ENCODE measurements at places on chromosomes 13 and 19.

DNA sequence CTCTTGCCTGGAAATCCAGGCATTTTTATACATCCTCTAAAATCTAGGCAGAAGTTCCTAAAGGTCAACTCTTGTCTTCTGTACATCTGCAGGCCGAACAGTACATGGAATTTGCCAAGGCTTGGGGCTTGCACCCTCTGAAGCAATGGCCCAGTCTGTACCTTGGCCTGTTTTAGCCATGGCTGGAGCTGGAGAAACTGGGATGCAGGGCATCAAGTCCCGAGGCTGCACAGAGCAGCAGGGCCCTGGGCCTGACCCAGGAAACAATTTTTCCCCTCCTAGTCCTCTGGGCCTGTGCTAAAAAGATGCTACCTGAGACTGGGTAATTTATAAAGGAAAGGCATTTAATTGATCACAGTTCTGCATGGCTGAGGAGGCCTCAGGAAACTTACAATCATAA is 520.8 kb upstream of the MIR17HG start:
- DNase-seq, result no peak

- no peak for DNase-seq
Measured at GRCh38 chr13:84607261-84608013, 725.2 kb upstream of the SLITRK1 start.

- no peak for DNase-seq
Measured at GRCh38 chr13:85725433-85725832, 73.8 kb downstream of the SLITRK6 start.

DNA sequence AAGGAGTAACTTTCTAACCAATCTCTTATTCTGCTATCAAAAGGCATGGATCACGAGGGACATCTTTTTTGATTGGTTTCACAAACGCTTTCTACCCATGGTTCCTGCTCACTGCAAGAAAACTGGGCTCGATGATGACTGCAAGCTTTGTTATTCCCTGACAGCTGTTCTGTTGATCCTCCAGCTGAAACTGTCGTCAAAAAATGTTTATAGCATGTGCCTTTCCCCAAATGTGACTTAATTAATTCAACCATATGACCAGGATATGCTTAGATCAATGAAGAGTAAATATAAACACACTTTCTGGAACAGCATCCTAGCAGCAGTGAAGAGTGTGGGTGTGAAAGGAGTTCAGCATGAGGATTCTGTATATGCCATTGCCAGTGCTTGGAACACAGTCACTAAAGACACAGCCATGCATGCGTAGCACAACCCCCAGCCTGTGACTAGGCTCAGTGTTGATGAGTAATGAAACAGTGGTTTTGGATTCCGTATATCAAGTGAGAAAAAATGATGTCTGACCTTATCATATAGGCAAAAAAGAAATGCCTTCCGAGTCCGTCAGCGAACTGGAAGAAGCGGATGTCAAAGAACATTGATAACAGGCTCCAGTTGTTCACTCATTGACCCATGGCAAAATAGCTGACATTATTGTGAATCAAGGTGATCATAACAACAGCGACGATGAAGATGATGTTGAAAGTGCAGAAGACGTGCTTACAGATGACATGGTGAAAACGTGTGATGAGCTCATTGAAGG is 347.4 kb downstream of the FGF9 start:
- DNase-seq, result no peak

DNA sequence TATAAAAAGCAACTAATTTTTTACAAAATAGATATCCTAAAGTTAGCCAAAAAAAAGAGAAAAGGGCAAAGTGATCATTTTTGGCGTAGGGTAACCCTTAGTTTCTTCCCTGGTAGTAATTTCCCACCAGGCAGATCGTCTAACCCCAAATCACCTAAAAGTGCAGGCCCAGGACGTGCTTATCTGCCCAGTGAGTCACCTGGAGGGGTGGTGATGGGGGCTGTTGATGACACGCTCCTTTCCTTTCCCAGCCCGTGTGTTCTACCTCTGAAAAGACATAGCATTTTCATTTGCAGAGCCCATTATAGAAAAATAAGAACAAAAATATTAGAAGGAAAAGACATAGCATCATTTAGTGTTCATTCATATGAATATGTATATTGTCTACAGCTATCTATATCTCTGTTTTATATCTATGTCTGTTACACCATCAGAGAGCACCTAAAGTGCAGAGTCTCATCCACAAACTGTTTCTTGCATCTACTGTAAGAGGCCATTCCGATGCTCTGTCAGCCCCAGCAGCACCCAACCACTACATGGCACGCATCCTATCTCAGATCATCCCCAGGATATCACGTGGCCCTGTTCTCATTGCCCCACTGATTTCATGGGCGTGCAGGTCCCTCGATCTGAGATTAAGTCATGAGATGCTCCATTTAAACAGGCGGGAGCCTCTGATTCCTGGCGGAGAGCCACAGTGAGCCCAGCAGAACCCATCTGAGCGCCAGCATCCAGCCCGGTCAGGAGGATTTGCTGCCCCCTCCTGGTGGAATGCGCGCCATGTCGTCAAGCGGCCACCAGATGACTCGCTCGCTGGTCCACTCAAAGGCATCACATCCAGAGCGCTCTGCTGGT is 8.5 kb upstream of the LILRB3 start:
- DNase-seq, result peak; percentile 79

- no peak for DNase-seq
Measured at GRCh38 chr13:27679396-27679795, 57.7 kb downstream of the POLR1D start.

GRCh38 chr13:51726446-51727193 is 77.3 kb downstream of the DHRS12 start:
- DNase-seq, result no peak

DNA sequence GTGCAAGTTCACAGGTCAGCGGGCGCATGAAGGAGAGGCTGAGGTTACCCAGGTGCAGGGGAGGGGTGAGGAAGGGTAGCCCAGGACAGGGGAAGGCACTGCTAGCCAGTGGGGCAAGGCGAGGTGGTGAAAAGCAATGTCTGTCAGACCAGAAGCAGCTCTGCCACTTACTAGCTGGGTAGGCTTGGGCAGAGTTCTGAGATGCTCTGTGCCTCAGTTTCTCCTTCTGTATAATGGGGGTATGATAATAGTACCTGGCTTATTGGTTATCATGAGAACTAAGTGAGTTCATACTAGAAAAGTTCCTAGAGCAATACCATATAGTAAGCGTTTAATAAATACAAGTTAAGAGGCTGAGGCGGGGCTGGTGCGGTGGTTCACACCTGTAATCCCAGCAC is 14.3 kb upstream of the SCN1B start:
- no peak for DNase-seq

GRCh38 chr13:96417939-96418685 is 328.2 kb downstream of the HS6ST3 start:
- DNase-seq, result no peak

GRCh38 chr19:46785054-46785979 is 3.1 kb downstream of the SLC1A5 start:
- DNase-seq, result no peak

- no peak for DNase-seq
Measured at GRCh38 chr13:106526738-106527444, 8.6 kb downstream of the EFNB2 start.

DNA sequence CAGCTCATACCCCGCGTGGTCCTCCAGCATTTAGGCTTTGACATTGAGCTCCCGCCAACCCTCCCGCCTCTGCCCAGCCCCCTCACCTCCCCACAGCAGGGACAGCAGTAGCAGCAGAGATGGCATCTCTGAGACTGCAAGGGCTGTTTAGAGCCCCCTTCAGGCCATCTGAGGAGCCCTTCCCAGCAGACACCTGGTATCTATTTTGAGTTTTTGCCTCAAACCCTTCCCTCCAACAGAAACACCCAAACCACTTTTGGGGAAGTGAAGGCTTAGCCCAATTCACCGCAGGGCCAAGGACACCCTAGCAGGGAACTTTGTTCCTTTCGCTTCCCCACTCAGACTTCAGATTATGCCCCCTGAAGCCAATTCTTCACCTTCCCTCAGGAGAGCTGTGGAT is 6.3 kb upstream of the ZNF175 start:
- DNase-seq, result peak; percentile 45

DNA sequence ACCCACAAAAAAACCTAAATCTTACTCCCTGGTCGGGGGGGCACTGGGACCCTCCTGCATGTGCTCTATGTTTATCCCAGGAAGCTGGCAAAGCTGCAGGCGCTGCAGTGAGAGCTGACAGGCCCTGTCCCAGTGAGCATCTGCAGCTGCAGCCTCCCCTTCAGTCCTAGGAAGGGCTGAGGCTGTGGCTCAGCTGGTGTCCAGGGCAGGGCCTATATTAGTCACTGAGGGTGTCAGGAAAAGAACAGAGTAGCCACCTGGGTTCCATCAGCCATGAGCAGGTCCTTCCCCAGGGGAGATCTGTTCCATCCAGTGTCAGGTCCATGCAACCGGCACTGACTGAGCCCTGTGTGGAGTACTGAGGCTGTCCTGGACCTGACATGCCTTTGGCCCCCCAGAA is 120.5 kb downstream of the TNFRSF19 start:
- DNase-seq, result no peak

- no peak for DNase-seq
Measured at GRCh38 chr19:51726049-51726448, 2.3 kb upstream of the HAS1 start.

DNA sequence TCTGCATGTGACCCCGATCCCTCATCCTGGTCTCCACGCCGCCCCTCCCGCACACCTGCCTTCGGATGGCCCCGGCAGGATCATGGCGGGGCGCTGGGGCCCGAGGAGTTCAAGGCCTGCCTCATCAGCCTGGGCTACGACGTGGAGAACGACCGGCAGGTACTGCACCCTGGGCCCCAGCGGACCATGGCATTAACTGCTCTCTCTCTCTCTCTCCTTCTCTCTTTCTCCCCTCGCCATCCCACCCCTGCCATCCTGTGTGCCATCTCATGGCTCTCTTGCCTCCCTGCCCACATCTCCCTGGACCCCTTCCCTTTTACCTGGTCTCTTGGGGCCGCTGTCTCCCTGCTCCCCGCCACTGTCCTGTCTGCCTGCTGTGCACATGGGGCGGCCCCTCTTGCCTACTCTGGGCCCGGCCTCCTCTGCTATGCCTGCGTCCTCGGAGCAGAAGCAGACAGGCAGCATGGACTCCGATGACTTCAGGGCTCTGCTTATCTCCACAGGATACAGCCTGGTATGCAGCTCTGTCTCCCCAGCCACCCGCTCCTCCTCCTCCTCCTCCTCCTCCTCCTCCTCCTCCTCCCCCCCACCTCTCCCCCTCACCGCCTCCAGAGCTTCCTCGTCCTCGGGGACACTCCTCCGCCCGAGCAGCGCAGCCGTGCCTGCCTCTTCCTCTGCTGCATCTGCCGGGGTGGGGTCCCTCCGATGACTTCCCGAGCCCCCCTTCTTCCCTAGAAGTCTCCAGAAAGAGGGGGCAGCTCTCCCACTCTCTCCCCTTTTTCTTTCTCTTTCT is 16.2 kb downstream of the CAPN12 start:
- no peak for DNase-seq

DNA sequence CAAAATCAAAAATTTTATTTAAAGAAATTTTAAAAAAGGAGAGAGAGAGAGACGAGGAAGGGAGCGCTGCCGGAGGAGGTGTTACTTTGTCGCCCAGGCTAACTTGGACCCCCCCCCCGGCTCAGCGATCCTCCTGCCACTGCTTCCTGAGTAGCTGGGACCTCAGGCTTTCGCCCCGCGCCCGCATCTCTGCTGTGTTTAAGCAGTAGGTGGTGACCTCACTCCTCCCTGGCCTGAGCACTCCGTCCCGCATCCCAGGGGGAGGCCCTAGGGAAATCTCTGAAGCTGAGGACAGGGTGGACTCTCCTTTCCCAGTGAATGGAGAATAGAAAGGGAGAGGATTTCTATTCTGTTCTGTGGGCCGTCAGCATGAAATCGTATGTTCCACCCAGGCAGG is 485 bp upstream of the ZNF845 start:
- peak; percentile 32 for DNase-seq

DNA sequence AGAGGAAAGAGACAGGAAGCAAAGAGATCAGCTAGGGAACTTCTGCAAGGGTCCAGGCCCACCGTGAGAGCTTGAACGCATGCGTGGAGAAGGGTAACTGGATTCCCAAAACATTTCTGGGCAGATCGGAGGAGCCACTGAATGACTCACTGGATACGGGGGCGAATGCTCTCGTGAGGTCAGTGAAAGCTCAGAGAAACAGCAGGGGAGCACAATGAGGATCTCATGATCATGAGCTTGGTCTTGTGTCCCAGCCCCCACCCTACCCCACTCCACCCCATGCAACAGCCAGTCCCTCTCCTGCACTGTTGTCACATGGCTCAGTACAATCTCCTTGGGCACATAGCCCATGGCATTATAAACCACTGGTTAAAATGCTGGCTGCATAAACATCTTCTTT is 40.6 kb downstream of the DCLK1 start:
- peak; percentile 1 for DNase-seq

Measured in suppressor macrophage (primary cell).